ENCODE measurements at places on chromosomes 12 and 14.

- H3K4me3 ChIP-seq = no peak overlapping the region
- no peaks in the 10 kb centered on the region for H3K27me3 ChIP-seq
- H3K27ac ChIP-seq = no peak overlapping the region
- H3K4me1 ChIP-seq = peaks cover 9% of the 10 kb centered on the region
- no peaks in the 10 kb centered on the region for H3K36me3 ChIP-seq
These were observed 170.9 kb downstream of the SEC23A start for GRCh38 chr14:38931969-38932652.

GRCh38 chr12:67647799-67648520 is 585 bp upstream of the DYRK2 start:
- peak overlapping the region; percentile 98 for H3K27ac ChIP-seq
- peaks cover 27% of the 10 kb centered on the region for H3K4me1 ChIP-seq
- DNase-seq = peak; percentile 85
- H3K4me3 ChIP-seq = peak overlapping the region; percentile 97
- peaks cover 17% of the 10 kb centered on the region for H3K36me3 ChIP-seq

- H3K27me3 ChIP-seq = no peaks in the 10 kb centered on the region
- H3K4me1 ChIP-seq = peaks cover 5% of the 10 kb centered on the region
- no peak overlapping the region for H3K4me3 ChIP-seq
- H3K36me3 ChIP-seq = peaks cover 55% of the 10 kb centered on the region
- no peak for DNase-seq
These were observed 14.1 kb downstream of the IFT43 start for GRCh38 chr14:75999511-76000190.

- H3K36me3 ChIP-seq = no peaks in the 10 kb centered on the region
- peaks cover 13% of the 10 kb centered on the region for H3K4me1 ChIP-seq
- H3K27me3 ChIP-seq = no peaks in the 10 kb centered on the region
- no peak overlapping the region for H3K4me3 ChIP-seq
- DNase-seq = no peak
These were observed 12.7 kb downstream of the GCH1 start for GRCh38 chr14:54889919-54890318.

DNA sequence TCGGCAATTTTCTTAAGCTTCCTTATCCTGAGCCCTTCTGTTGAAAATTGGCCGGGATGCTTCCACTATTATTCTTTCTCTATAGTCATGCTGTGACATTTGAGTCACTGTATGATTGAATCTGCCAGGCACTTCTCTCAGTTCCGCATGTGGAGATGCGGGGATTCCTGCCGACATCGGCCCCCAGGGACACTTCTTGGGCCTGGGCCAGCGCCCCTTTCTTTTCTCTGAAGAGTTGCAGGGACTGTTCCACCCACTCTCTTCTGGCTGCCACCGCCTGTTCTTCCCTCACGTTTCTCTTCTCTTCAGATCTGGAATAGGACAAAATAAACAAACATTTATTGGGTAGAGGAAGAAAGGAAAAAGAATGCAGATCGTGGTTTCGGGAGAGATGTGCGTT is 310.1 kb downstream of the ETNK1 start:
- H3K36me3 ChIP-seq = no peaks in the 10 kb centered on the region
- no peak overlapping the region for H3K27ac ChIP-seq
- no peaks in the 10 kb centered on the region for H3K27me3 ChIP-seq
- DNase-seq = no peak
- H3K4me1 ChIP-seq = no peaks in the 10 kb centered on the region

DNA sequence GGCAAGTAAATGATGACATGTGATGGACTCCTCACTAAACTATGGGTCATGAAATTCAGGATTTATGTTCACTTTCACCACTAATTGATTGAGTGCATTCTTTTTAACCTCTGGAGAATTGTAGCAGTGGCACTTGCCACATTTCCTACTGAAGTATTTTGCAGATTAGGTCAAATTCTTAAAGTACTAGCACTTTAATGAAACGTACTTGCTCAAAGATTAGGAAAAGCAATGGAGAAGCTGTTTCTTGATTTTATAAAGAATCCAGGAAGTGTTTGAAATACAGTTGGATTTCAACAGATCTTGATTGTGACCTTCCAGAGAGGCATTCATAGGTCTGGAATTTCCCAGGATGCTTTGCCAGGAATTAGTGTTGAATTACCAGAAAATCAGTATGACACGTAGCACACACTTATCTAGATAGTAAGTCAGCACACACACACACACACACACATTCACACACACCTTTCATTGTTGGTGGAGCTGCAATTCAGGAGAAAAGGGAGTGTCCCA is 162.6 kb downstream of the MYRFL start:
- H3K27ac ChIP-seq = no peak overlapping the region
- no peak for DNase-seq
- no peaks in the 10 kb centered on the region for H3K36me3 ChIP-seq
- H3K4me3 ChIP-seq = no peak overlapping the region

DNA sequence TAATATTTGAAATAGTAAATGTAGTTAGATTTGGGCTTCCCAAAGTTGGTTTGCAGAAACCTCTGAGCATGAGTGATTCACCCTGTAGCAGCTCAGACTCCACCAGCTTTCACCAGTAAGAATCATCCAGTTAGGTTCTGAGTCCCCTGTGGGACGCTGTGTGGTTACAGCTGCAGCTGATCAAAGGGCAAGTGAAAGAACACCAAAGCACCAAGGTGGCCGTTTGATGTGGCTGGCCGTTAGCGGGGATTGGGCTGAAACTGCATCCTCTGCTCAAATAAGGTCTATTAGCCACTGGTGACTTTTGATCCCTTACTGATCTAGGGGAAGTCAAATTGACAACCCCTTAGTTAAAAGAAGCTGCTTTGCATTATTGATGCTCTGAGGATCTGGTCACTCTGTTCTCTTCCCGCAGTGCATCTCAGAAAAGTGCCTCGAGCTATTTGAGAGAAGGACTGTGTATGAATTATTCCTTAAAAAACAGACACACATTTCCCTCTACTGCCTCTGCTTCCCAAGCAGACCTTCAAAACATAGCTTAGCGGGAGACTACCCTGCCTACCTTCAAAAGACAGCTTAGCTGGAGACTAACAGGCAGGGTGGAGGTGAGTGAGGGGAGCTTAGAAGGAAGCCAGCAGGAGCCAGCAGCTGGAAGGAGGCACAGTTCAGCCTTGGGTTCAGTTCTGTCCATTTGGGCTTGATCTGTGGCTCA is 3.7 kb downstream of the ABHD12B start:
- H3K4me1 ChIP-seq = peaks cover 15% of the 10 kb centered on the region
- peaks cover 52% of the 10 kb centered on the region for H3K27me3 ChIP-seq
- no peak overlapping the region for H3K4me3 ChIP-seq
- H3K36me3 ChIP-seq = peaks cover 8% of the 10 kb centered on the region

Data from type B pancreatic cell (in vitro differentiated cells).